ENCODE measurements at places on chromosomes 3 and 15. TPM values are rescaled to one million over a fixed set of nuclear protein-coding genes. Genes with fewer than 3 reads are reported as not detected.

The UBAP1L gene
- total RNA-seq = 3.6 TPM

- no peak for DNase-seq
Observed at GRCh38 chr15:50144341-50145120, 25.5 kb upstream of the ATP8B4 start.

The RBPMS2 gene
- total RNA-seq = 5.3 TPM

The SLMAP gene
- 355 TPM for total RNA-seq

The ARPP21 gene
- total RNA-seq = not detected

The RLBP1 gene
- total RNA-seq = not detected
